ENCODE measurements at places on chromosomes 16 and 17.

DNA sequence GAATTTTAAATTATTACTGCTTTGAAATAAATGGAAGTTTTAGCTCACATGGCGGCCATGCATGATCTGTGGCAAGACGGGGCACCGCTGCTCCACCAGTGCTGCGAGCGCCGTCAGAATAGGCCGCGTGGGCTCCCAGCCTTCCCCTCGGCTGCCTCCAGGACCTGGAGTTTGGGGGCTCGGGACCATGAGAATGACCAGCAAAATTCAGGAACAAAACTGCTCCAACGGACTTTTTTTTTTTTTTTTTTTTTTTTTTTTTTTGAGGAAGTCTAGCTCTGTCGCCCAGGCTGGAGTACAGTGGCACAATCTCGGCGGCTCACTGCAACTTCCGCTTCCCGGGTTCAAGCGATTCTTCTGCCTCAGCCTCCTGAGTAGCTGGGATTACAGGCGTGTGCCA, 38.3 kb upstream of the AKAP1 start:
- H3K4me3 ChIP-seq = peak overlapping the region; percentile 61
- no peaks in the 10 kb centered on the region for H3K36me3 ChIP-seq
- H3K27me3 ChIP-seq = no peaks in the 10 kb centered on the region
- peak overlapping the region; percentile 82 for H3K27ac ChIP-seq
- no peak for DNase-seq
- H3K4me1 ChIP-seq = no peaks in the 10 kb centered on the region

- H3K4me3 ChIP-seq = no peak overlapping the region
- H3K27ac ChIP-seq = no peak overlapping the region
- no peak for DNase-seq
- H3K36me3 ChIP-seq = no peaks in the 10 kb centered on the region
Observed at GRCh38 chr16:72908362-72909167, 139.4 kb downstream of the ZFHX3 start.

DNA sequence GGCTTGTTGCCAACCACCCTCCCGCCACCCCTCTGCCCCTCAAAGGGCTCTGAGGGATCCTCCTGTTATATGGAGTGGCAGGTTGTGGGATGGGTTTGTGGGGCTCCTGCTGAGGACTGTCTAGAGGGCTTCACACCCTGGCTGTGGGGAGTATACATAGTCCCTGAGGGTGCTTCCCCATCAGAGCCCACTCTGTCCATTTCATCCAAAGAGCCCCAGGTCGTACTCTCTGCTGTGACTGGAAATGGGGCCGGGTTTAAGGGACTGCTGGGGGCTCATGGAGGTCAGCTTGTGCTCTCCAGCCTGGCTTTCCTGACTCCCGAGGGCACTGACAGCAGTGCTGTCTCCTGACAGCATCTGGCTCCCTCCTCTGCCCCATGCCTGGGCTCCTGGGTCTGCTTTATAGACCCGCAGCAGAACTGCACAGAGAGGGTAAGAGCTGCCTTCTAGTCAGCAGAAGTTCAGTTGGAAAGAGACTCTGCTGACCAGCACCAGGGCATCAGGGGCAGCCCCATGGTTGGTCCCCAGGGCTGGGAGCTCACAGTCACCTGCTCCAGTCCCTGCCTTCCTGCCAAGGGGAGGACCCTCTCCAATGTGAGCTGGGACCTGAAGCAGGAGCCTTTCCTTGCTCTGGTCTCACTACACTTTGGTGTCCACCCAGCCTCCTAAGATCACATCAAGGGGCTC, 17.8 kb upstream of the TNS4 start:
- DNase-seq = no peak
- H3K27ac ChIP-seq = no peak overlapping the region
- no peak overlapping the region for H3K4me3 ChIP-seq

GRCh38 chr17:69207151-69207550, 21.5 kb downstream of the ABCA10 start:
- no peaks in the 10 kb centered on the region for H3K27me3 ChIP-seq
- H3K4me3 ChIP-seq = no peak overlapping the region
- no peaks in the 10 kb centered on the region for H3K4me1 ChIP-seq
- no peak for DNase-seq
- no peaks in the 10 kb centered on the region for H3K36me3 ChIP-seq

- H3K4me1 ChIP-seq = no peaks in the 10 kb centered on the region
- H3K27ac ChIP-seq = no peak overlapping the region
- no peak overlapping the region for H3K4me3 ChIP-seq
- no peaks in the 10 kb centered on the region for H3K27me3 ChIP-seq
Observed at GRCh38 chr16:9827062-9827752, 355.0 kb downstream of the GRIN2A start.
